Right lung (tissue), 10 donors: ENCODE measurements at places on chromosomes 12 and 14. TPM values are rescaled to one million over a fixed set of nuclear protein-coding genes. Genes with fewer than 3 reads are reported as not detected.

The MANSC1 gene
- 22.1 TPM for polyA plus RNA-seq

The MGST1 gene
- 72.3 TPM for polyA plus RNA-seq

The RTL1 gene
- polyA plus RNA-seq, result 0.09 TPM

The HCAR2 gene
- polyA plus RNA-seq, result 0.17 TPM

The ACSM4 gene
- polyA plus RNA-seq, result 0.05 TPM

The TMCC3 gene
- 4.7 TPM for polyA plus RNA-seq

The B3GNT4 gene
- polyA plus RNA-seq, result 1.3 TPM

The PCED1B gene
- 0.65 TPM for polyA plus RNA-seq

The SLCO1B1 gene
- polyA plus RNA-seq, result 0.18 TPM

The RAB5B gene
- 157 TPM for polyA plus RNA-seq

The LRRC43 gene
- polyA plus RNA-seq, result 3.4 TPM

The CCDC175 gene
- 0.26 TPM for polyA plus RNA-seq

The APOF gene
- not detected for polyA plus RNA-seq

The FGF6 gene
- polyA plus RNA-seq, result not detected

The TNS2 gene
- 101 TPM for polyA plus RNA-seq

The CACNA1C gene
- 10.6 TPM for polyA plus RNA-seq

The GDF11 gene
- 18.8 TPM for polyA plus RNA-seq

The CATSPERB gene
- 1.4 TPM for polyA plus RNA-seq
